Spleen (tissue), 13 donors: ENCODE measurements at places on chromosomes 13 and 19. TPM values are rescaled to one million over a fixed set of nuclear protein-coding genes. Genes with fewer than 3 reads are reported as not detected.

GRCh38 chr13:78586706-78587105 lies 16.6 kb downstream of the POU4F1 start:
- no peak overlapping the region for H3K4me3 ChIP-seq
- H3K27me3 ChIP-seq, result peaks cover 54% of the 10 kb centered on the region
- no peaks in the 10 kb centered on the region for H3K4me1 ChIP-seq
- no peak for DNase-seq

DNA sequence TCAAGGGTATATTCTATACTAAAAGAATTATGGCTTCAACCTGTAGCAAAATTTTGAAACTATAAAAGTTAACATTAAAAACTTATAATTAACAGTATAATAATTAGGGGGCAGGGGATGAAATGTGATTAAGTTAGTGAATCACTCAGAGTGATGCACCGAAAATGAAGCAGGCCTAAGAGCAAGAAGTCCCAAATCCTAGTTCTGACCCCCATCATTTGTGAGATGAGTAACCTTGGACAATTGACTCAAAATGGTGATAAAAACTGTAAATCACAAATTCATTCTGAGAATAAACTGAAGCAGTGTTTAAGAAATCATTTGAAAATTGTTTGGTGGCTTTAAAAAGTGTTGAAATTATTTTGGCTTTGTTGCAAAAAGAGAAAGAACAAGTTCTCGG lies 56.8 kb downstream of the KLF12 start:
- peaks cover 9% of the 10 kb centered on the region for H3K4me1 ChIP-seq
- H3K36me3 ChIP-seq, result no peaks in the 10 kb centered on the region
- H3K27ac ChIP-seq, result no peak overlapping the region

GRCh38 chr19:33473653-33474305 lies 47.8 kb downstream of the PEPD start:
- DNase-seq, result peak; percentile 56
- no peak overlapping the region for H3K27ac ChIP-seq

- peaks cover 53% of the 10 kb centered on the region for H3K27me3 ChIP-seq
- H3K4me1 ChIP-seq, result peaks cover 30% of the 10 kb centered on the region
- H3K27ac ChIP-seq, result no peak overlapping the region
- H3K36me3 ChIP-seq, result no peaks in the 10 kb centered on the region
- H3K4me3 ChIP-seq, result peak overlapping the region; percentile 35
Measured at GRCh38 chr13:102399791-102400674, 1.8 kb downstream of the FGF14 start.

DNA sequence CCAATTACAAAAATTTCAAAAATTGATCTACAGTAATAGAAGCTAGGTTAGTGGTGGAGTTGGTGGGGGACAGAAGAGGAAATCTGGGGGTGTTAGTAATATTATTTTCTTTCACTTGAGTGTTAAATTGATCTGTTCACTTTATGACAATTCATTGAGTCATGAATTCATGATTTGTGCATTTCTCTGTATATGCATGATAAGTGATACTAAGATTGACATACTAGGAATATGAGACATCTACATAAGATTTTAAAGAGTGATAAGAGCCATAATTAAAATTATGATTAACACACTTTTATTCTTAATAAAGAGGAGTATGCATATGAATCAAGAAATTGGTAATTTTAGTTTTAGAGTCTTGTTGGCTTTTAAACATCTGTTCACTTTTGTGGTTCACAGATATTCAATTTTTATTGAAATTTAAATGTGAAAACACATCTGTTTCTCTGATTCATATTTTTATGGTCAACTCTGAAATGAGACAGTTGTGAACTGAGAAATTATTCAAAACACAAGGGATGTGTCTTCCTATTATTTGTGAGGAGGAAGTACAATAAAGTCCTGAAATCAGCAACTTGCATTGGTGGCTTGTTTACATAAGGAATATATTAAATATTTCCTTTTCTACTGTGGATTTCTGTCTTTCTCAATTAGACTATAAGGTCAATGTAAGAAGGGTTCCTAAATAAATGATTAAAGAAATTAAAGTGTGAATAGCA lies 196.5 kb downstream of the ITGBL1 start:
- DNase-seq, result no peak
- no peak overlapping the region for H3K4me3 ChIP-seq
- no peaks in the 10 kb centered on the region for H3K4me1 ChIP-seq
- H3K36me3 ChIP-seq, result no peaks in the 10 kb centered on the region
- no peak overlapping the region for H3K27ac ChIP-seq
- no peaks in the 10 kb centered on the region for H3K27me3 ChIP-seq

- peak; percentile 83 for DNase-seq
- no peak overlapping the region for H3K27ac ChIP-seq
- peaks cover 10% of the 10 kb centered on the region for H3K4me1 ChIP-seq
- H3K36me3 ChIP-seq, result no peaks in the 10 kb centered on the region
- peaks cover 4% of the 10 kb centered on the region for H3K27me3 ChIP-seq
Measured at GRCh38 chr19:35114353-35115176, 1.1 kb upstream of the FXYD3 start.

DNA sequence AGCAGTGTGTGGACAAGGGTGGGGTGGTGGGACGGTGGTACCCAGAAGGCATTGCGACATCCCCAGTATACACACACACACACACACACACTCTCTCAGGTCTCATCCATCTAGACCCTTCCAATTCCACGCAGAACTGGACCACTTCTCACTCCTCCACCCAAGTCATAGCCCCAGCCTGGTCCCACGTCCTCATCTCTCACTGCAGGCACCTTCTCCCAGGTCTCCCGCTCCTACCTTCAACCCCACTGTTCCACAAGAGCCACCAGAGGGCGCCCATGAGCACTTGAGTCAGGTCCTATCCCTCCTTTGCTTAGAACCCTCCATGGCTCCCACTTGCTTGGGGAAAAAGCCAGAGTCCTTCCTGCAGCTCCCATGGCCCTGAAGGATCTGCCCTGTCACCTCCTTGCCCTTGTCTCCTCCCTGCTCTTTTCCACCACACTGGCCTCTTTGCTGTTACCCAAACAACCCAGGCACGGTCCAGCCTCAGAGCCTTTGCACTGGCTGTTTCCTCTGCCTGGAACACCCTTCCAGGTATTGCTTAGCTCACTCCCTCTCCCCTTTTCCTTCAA lies 62.6 kb downstream of the IER2 start:
- peak; percentile 94 for DNase-seq
- H3K4me1 ChIP-seq, result peaks cover 56% of the 10 kb centered on the region
- H3K27me3 ChIP-seq, result no peaks in the 10 kb centered on the region
- no peak overlapping the region for H3K27ac ChIP-seq
- H3K4me3 ChIP-seq, result no peak overlapping the region
- H3K36me3 ChIP-seq, result no peaks in the 10 kb centered on the region

DNA sequence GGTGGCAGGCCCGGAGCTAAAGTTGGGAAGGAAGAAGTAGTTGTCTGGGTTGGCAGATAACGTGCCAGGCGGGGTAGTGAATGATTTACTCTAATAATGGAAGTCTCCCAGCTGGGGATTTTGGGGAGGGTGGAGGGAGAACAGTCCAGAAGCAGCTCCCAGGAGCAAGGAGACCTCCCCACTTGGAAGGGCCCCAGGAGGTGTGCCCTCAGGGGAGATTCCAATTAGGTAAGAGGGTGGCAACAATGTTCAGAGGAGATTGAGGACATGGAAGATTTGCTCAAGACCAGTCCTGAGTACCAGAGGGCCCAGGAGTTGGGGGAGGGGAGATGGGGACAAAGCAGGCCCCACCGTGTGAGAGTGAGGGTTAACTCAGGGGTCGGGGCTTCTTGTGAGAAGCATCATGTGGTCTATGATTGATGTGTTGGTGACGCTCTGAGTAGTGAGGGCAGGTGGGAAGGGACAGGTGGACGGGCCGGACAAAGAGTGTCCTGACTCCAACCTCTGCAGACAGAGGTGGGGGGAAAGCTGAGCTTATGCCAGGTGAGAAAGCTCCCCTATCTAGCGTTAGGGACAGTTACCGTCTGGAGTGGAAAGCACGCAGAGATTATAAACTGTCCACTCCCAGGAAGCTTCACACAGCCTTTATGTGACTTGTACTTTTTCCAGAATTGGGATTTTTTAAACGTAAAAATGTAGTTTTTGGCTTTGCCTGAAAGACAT lies 3.5 kb downstream of the SPINT2 start:
- H3K27me3 ChIP-seq, result no peaks in the 10 kb centered on the region
- H3K4me3 ChIP-seq, result no peak overlapping the region
- DNase-seq, result no peak
- no peaks in the 10 kb centered on the region for H3K36me3 ChIP-seq

GRCh38 chr13:111156421-111156820 lies 41.3 kb downstream of the ARHGEF7 start:
- H3K27me3 ChIP-seq, result no peaks in the 10 kb centered on the region
- H3K4me3 ChIP-seq, result no peak overlapping the region
- peaks cover 11% of the 10 kb centered on the region for H3K4me1 ChIP-seq
- no peak overlapping the region for H3K27ac ChIP-seq
- DNase-seq, result no peak

LYPD5 gene
- 2.2 TPM for polyA plus RNA-seq
